Activated CD4-positive, alpha-beta T cell treated with anti-CD3 and anti-CD28 coated beads, Interleukin-2, Interleukin-6, amounts not matched to agents 100 ng/mL and 50 ng/mL, durations not matched to agents 16 hours and 8 hours (primary cell): ENCODE measurements at places on chromosomes 2 and 18.

GRCh38 chr2:102708847-102709559 lies 52.8 kb upstream of the TMEM182 start:
- DNase-seq, result no peak

- DNase-seq, result no peak
These were observed 58.0 kb downstream of the SLC40A1 start for GRCh38 chr2:189522435-189523151.

DNA sequence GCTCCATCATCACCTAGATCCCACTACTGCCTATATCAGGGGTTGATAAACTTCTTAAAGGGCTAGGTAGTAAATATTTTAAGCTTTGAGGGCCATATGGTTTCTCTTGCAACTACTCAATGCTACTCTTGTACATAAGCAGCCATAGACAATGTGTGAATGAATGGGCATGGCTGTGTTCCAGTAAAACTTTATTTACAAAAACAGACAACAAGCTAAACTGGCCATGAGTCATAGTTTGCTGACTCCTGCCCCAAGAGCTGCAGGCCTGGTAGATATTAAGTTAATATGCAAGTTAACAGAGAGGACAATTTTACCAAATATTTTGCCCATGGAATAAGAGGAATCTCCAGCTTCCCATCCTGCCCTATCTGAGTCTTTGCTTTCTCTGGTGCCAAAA lies 29.8 kb upstream of the MYO3B start:
- DNase-seq, result no peak

DNA sequence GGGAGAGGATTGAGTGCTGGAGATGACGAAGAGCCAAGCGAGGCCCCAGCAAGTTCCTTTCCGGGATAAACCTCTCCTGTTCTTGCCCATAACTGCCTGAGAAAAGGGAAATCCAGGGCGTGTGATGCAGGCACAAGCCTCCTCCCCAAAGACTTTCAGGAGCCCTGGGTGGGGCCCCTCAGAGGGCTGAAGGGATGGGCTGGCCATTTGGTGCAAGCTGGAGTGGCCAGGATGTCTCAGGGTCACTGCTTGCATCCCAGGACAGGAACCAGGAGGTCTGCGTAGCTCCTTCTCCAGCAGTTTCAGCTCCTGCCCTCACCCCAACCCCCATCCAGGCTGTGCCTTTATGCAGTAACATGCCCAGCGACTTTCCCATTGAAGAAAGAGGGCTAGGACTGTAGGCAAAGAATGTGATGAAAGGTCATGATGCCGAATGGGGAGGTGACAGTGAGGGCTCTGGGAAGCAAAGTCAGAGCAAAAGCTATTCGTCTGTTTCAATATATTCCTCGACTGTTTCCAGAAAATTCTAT lies 80.2 kb downstream of the PXDN start:
- no peak for DNase-seq

GRCh38 chr2:199973703-199974102 lies 18.3 kb downstream of the MAIP1 start:
- DNase-seq, result no peak

- DNase-seq, result peak; percentile 45
These were observed 45.6 kb downstream of the ZNF519 start for GRCh38 chr18:14086458-14087231.

DNA sequence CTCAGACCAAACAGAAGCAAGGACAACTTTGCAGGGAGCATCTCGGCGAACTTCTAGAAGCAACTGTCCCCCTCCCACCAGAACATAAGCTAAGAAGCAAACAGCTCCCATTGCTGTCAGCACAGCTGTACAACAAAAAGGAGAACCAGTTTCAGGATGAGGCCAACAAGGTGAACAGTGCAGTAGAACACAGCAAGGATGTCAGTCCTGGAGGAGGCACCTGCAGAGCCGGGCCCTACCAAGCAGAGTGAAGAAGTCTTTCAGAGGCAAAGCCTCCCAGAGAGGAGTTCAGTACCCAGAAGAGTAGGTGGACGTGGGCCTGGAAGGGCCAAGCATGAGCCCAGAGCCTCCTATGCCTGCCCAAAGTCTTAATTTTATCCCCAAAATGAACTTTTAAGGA lies 1.0 kb downstream of the PASK start:
- no peak for DNase-seq

DNA sequence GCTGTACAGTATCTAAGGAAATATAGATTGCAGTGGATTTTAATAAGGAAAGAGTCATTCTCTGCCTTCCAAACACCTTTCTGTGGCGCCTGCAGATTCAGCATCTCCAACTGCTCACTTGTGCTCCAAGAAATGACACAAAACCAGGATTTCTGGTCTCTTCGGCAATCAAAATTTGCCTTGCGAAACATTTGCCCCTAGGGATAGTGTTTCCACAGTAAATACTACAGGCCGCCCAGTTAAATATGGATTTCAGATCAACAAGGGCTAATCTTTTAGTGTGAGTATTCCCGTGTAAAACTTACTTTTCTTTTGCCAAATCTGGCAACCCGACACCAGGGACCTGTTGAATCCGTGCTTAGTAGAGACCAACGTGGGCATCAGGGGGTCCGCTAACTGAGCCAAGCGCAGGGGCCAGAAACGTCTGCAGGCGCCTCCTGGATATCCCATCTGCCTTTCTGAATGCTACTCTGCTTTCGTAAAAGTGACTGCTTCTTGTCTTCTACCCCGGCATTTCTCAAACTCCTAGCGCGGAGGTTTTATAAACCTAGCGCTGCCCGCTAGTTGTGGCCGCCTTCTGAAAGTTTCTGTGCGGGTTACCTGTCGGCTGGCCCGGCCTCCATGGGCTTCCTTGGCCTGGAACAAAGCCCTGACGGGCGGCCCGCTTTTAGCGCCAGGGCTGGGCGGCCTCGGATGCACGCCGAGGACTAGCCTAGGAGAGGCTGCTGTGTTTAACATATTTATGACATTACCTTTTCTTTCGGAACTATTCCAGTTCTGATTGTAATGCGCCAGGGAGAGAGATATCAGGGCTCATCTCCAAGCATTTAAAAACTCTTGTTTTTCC lies 2.5 kb downstream of the CYP1B1 start:
- DNase-seq, result no peak

DNA sequence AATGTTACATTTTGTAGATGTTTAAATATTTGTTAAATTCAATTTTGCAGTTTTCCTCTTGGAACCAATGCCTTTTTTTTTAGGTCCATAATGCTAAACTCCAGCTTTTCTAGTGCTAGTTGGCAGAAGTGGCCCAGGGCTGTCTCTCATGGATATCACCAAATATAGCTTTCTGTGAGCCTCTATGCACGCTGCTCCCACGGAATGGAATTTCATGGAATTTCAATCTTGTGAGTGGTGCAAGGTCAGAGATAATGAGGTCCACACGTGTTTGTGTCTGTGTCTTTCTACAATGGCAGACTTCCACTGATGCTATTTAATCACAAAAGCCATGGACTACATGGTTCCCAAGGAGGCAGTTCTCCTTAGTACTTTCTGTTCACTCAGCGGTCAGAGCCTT lies 191.5 kb upstream of the PARD3B start:
- no peak for DNase-seq

DNA sequence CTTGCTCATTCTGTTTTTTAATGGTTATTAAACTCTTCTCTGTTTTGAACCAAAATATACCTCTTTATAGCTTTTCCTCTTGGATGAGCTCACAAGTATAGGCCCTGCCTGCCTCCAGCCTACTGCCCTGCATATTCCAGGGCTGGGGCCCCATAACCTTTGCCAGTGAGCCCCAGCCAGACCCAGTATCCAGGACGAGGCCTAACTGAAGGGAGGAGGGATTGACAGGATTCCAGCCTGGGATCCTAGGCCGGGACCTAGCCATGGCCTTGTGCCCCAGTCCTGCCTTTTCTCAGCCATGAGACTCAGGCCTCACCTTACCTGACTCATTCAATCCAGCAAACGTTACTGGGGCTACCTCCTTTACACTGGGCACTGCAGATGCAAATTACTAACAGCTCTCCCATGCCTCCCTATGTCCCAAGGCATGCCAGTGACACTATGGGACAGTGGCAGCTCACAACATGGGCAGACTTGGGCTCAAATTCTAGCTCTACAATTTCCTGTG lies 159.2 kb downstream of the DDX1 start:
- no peak for DNase-seq

- no peak for DNase-seq
These were observed 19.2 kb downstream of the ATOH8 start for GRCh38 chr2:85772841-85773491.

DNA sequence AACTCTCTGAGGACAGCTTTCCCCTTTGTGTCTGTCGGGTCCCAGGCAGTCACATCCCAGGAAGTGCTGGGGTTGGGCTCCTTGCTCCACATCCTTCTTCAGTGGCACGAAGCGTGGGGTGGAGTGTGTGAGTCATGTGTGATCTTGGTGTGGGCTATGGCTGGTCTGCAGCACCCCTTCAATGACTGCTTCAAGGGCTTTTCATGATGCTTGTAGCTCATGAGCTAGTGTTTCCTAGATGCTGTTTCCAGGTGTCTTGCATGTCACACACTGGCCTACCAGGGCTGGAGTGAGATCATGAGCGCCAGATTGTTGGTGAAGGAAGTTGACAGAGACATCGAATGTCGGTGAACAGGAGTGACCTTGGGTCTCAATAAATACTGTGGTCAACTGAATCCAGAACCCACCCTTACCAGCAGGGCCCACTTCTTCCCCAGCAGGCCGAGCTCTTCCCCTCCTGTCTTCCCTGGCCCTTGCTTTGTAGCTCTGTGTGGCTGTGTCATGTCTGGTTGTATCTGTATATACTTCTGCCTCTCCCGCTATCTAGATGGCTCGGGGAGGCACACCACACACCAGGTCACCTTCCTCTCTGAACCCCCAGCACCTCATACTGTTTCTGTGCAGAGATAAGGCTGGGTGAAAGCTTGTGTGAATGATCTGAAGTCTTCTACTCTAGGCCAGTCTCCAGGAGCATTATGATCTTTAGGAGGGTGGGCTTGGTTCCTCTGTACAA lies 3.8 kb downstream of the C2orf92 start:
- no peak for DNase-seq

- DNase-seq, result no peak
These were observed 80.1 kb downstream of the FHOD3 start for GRCh38 chr18:36377626-36378025.

DNA sequence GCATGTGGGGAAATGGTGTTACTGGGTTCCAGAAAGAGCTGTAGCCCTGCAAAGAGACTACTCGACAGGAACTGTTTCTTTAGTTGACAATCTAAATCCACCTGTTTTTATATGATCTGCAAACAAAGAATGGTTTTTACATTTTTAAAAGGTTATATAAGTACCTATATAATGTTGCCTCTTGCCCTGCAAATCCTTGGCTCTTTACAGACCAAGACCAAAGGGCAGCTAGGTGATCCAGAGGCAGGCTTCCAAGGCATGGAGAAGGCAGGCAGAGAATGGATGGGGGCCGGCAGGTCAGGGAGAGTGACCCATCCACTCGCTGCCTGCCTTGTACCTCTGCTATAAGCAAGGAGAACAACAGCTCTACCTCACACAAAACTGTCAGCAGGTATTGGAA lies 173.6 kb downstream of the ANTXR1 start:
- no peak for DNase-seq

DNA sequence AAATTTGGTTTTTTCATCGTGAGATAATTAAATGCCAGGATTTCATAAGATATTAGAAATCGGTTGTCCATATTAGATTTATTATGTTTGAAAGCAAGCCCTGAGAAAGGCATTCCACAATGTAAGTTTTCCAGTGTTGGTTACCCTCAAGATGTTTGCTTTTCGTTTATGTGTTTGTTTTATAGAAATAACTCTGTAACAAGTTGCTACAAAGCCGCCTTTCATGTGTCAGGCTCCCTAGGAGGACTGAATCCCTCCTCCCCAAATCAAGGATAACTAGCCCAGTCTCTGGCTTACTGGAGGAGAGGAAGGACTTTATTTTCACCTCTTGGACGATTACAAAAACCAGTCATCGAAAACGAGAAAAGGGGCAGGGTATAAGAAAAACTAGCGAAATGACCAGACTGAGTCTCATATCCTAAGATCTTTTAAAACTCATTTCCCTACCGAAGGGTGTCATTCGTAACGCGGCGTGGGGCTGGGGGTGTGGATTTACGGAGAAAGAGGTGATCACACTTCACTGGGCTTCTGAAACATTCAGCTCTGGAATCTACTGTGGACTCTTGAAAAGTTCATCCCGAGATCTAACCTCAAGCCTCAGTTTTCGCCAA lies 1.0 kb upstream of the PEX13 start:
- peak; percentile 58 for DNase-seq

DNA sequence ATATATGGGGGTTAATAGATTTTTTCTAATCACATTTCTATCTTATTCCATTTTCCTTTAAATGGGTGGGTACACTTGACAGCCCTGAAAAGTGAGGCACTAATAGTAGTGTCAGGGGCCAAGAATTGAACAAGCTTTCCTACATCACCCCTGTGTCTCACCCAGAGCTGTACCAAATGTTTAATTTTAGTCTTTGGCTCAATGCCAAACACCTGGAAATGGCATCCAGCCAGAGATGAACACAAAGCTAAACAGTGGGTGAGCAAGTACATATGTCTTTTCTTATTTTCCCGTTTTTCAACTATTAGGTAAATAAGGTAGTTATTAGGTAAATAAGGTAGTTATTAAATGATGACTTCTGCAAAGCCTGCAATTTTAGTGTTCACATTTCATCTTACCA lies 276.3 kb upstream of the ERBB4 start:
- no peak for DNase-seq

- DNase-seq, result peak; percentile 78
These were observed 9.4 kb upstream of the PRLH start for GRCh38 chr2:237556773-237557632.

DNA sequence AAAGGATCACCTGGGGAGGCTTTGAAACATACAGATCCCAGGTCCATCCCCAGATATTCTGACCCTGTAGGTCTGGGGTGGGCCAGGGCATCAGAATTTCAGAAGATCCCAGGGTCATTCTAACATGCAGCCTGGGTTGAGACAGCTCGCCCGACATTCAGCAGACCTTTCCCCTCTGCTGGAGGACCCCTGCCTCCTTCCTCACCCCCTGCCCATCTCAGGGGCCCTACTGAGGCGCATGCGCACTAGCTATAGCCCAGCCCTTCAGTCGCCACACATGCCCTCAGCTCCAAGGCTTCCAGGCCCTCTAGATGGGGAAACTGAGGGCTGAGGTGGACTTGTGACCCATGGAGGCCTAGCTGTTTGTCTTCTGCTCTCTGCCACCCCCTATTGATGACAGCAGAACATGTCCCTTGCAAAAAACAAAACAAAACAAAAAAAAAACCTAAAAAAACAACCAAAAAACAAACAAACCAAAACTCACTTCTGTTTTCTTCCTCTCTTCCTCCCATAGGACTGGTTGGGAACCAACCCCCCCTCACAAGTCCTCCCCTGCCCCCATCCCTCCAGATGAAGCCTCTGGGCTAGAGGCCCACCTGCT lies 91.3 kb downstream of the ZBTB7C start:
- no peak for DNase-seq

GRCh38 chr2:231015478-231015877 lies 19.6 kb downstream of the SPATA3 start:
- DNase-seq, result no peak

- DNase-seq, result peak; percentile 5
These were observed 9.0 kb upstream of the SCN9A start for GRCh38 chr2:166384774-166385173.

DNA sequence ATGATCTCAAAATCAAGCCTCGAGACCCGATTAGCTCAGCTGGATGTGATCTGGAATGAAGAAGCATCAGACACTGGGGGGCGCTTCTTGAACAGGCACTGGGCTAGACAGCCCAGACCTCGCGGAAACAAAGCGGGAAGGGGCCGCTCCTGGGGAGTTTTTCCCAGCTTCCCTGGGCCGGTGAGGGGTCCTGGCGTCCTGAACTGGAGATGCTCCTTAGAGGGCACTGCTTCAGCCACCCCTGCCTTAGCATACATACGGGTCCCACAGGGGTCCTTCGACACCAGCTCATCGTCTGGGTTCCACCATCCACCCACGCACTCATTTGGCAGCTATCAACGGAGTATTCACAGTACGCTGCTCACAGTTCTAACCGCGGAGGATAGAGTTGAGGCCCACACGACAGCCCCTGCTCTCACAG lies 146.7 kb downstream of the TSN start:
- DNase-seq, result no peak
